ENCODE measurements at places on chromosomes 13 and 19.

DNA sequence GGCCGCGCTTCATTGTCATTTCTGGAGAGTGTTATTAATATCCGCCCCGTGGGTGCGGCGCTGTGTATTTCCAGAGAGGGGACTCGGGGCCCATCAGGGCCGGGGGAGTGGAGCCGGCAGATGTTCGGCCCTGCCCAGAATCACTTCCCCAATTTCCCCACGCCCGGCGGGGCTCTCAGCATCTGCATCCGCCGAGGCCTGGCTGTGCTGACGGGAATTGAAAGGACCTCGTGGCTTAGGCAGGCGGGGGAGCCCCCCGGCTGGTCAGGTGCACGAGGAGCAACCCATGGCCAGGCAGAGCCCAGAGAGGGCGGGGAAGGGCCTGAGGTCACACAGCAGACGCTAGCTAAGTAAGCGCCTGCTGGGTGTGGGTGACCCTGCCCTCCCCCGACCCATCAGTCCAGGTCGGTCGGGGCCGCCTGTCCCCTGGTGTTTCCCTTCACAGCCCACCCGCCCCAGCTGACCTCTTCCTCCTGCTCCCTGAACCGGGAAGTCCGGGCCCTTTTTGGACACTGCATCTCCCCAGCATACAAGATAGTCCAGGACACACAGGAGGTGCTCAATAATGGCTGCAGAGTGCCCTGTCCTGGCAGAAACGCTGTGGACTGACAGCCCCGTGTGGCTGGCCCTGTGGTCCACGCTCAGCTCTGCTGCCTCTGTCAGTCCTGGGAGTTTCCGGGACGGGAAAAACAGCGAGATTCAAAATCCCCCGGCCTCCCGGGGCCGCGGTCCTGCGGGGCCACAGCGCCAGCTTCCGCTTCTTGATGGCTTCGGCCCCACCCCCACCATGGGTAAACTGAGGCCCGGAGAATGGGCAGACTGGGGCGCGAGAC is 22.1 kb downstream of the ARID3A start:
- DNase-seq = no peak

GRCh38 chr19:18595475-18595874 is 6.9 kb downstream of the REX1BD start:
- DNase-seq = no peak

DNA sequence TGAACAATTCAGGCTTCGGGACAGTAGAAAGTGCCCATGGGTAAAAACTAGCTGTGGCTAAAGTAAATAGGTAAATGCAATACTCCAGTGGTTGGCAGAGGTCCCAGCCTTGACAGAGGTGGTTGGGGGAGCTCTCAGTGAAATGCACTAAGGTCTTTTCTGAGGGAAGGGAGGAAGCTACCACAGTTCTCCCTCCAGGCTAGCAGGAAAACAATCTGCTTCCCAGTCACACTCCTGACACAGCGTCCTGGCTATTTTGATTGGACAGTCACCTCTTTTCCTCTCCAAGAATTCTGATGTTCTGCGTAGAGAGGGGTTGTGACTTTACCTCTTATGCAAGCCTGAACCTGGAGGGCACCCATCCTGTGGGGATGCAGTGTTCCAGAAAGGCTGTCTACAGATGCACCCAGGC is 128.7 kb downstream of the CYSLTR2 start:
- no peak for DNase-seq

DNA sequence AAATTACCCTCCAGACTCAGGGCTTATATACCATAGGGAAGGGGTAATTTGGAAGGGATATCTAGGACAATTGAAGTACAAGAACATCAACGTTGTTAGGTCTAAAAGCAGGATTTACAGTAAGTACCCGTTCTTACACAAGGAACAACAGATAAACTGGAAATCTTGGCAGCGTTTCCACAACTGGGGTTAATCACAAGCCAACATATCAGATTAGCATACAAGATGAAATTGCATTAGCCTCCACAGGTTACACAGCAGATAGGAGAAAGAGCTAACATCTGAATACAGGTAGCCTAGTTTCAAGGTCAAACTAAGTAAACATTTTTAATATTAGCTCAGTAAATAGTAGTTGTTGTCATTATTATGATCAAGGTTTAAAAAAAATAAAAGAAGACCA is 1214.0 kb upstream of the PCDH20 start:
- DNase-seq = no peak

- peak; percentile 65 for DNase-seq
Measured at GRCh38 chr19:55640043-55640576, 692 bp upstream of the ZNF580 start.

DNA sequence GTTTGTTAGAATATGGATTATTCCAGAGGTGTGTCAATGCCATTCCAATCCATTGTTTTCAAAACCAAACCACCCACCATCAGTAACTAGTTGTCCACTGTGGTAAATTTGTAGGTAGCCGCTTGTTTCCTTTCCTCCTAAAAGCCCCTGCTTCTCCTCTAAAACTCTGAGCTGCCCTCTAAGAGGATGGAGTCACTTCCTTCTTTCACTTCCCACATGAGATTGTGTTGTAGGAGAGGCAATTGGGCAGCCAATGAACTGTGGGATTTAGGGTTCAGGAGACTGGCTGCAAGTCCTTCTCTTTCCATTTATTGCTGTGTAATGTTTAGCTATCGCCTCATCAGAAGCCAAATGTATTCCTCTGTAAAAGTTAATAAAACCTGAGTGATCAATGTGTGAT is 49.9 kb upstream of the RFXAP start:
- no peak for DNase-seq

Data from SK-N-DZ (cell line).